Kidney (tissue), 22 donors: ENCODE measurements at places on chromosomes 6 and 20. TPM values are rescaled to one million over a fixed set of nuclear protein-coding genes. Genes with fewer than 3 reads are reported as not detected.

- no peak overlapping the region for H3K27ac ChIP-seq
- H3K27me3 ChIP-seq = no peaks in the 10 kb centered on the region
- H3K36me3 ChIP-seq = no peaks in the 10 kb centered on the region
- H3K4me1 ChIP-seq = no peaks in the 10 kb centered on the region
- H3K4me3 ChIP-seq = no peak overlapping the region
Observed at GRCh38 chr6:126437205-126437604, 97.3 kb downstream of the CENPW start.

- no peaks in the 10 kb centered on the region for H3K27me3 ChIP-seq
- DNase-seq = peak; percentile 75
- H3K36me3 ChIP-seq = no peaks in the 10 kb centered on the region
- H3K27ac ChIP-seq = no peak overlapping the region
- no peaks in the 10 kb centered on the region for H3K4me1 ChIP-seq
- no peak overlapping the region for H3K4me3 ChIP-seq
Observed at GRCh38 chr6:132962936-132963868, 148.8 kb downstream of the RPS12 start.

DNA sequence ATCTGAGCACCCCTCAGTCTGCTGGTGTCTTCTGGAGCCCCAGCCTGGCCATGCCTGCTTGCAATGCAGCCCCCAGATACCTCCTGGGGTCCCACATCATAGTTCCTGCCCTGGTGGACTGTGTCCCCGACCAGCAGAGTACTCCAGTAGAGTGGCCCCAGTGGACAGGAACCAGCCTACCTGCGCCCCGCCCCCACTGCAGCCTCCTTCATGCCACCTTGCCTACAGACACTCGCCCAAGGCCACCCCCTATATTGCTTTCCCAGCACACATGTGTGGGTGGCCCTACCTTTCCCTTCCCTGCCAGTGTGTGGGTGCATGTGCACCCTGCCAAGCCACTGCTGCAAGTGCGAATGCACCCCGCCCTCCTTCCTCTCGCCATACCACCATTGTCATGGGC is 204.0 kb downstream of the EDN1 start:
- H3K27me3 ChIP-seq = no peaks in the 10 kb centered on the region
- H3K4me3 ChIP-seq = no peak overlapping the region
- no peak overlapping the region for H3K27ac ChIP-seq

C6orf163 gene
- polyA plus RNA-seq = 1.3 TPM

TAF4 gene
- polyA plus RNA-seq = 3.7 TPM

CRISP2 gene
- 1.5 TPM for polyA plus RNA-seq

- no peaks in the 10 kb centered on the region for H3K36me3 ChIP-seq
- H3K4me1 ChIP-seq = no peaks in the 10 kb centered on the region
- H3K27ac ChIP-seq = no peak overlapping the region
- no peak for DNase-seq
- no peaks in the 10 kb centered on the region for H3K27me3 ChIP-seq
Observed at GRCh38 chr6:2344319-2344905, 99.0 kb upstream of the GMDS start.

EDN1 gene
- polyA plus RNA-seq = 3.4 TPM

DNA sequence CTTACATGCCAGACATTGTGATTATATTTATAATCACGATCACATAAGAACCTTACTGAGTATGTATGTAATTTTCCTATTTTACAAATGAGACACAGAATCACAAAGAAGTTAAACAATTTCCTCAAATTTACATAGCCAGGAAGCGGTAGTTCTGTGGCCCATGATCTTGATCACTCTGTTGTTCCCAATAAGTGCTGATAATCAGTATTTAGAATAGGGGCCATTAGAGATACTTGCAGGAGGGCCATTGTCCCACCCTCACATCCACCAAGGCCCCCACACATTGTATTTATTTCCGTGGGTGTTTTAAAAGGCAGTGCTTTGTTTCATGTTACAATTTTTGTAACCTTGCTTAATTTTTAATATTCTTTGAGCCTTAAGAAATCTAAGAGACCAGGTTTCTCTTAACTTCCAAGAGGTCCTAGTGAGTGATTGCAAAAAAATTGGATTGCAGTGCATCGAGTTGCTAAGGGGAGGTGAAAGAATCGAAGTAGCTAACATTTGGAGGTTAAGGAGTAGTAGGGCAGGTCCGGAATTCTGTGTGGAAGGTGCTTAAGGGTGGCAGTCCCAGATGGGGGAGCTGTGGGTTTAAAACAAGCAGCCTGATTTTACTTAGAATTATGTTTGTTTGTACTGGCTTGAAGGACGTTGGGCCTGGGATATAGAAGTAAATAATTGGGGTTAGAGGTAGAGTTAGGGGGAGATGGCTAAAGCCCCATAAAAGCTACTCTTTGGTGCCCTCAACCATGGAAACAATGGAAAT is 339.4 kb downstream of the CDKAL1 start:
- no peaks in the 10 kb centered on the region for H3K36me3 ChIP-seq
- H3K4me3 ChIP-seq = no peak overlapping the region
- DNase-seq = no peak
- H3K27me3 ChIP-seq = no peaks in the 10 kb centered on the region
- no peaks in the 10 kb centered on the region for H3K4me1 ChIP-seq

SCUBE3 gene
- polyA plus RNA-seq = 2.5 TPM

GRCh38 chr20:33443512-33444239 is at the start of gene SNTA1:
Gene SNTA1 (minus strand): TSS chr20:33443763. CDS start chr20:33443620, 143 bp downstream.
- peak; percentile 96 for DNase-seq
- H3K27ac ChIP-seq = peak within 1 kb of the TSS; percentile 20
- H3K4me1 ChIP-seq = peaks cover 15% of the 10 kb centered on the region
- no peaks in the 10 kb centered on the region for H3K27me3 ChIP-seq
- H3K4me3 ChIP-seq = peak within 1 kb of the TSS; percentile 77
- no peaks in the 10 kb centered on the region for H3K36me3 ChIP-seq

DHX16 gene
- 26.7 TPM for polyA plus RNA-seq

DNA sequence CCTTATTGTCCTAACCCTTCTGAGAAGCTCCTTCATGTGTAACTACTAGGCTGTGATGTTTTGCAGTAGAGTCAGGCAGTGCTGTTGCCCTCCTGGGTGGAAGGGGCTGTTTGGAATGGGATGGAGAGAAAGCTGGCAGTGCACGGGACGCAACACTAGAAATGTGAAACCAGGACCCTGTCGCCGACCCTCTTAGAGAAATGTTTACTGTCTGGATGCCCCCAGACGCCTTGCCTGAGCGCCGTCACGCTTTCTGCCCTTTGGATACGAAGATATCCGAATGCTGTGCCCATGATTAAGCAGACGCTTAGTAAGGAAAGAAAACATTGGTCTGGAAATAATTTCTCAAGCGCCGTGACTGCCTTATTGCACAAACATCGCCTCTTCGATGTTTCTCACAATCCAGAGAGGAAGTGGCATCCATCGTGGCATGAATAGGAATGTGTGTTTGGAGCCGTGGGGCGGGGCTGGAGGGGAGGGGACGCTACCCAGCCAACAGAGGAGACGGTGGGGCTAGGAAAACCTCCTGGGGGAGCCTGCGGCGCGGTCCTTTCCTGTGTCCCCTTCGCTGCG is 661 bp upstream of the PPP1R14C start:
- no peaks in the 10 kb centered on the region for H3K36me3 ChIP-seq
- H3K27me3 ChIP-seq = peaks cover 10% of the 10 kb centered on the region
- no peak overlapping the region for H3K4me3 ChIP-seq
- no peak overlapping the region for H3K27ac ChIP-seq

GRCh38 chr6:162852840-162853577 is 125.2 kb downstream of the PACRG start:
- H3K4me3 ChIP-seq = no peak overlapping the region
- H3K27me3 ChIP-seq = no peaks in the 10 kb centered on the region
- no peaks in the 10 kb centered on the region for H3K36me3 ChIP-seq
- peak; percentile 35 for DNase-seq
- H3K4me1 ChIP-seq = no peaks in the 10 kb centered on the region
- no peak overlapping the region for H3K27ac ChIP-seq

- no peak overlapping the region for H3K4me3 ChIP-seq
- H3K27ac ChIP-seq = no peak overlapping the region
- no peaks in the 10 kb centered on the region for H3K4me1 ChIP-seq
- H3K36me3 ChIP-seq = no peaks in the 10 kb centered on the region
Observed at GRCh38 chr6:143559051-143559660, 47.6 kb upstream of the FUCA2 start.

GRCh38 chr6:44050872-44051505 is 76.3 kb downstream of the MRPL14 start:
- H3K36me3 ChIP-seq = no peaks in the 10 kb centered on the region
- H3K4me3 ChIP-seq = no peak overlapping the region
- H3K27me3 ChIP-seq = no peaks in the 10 kb centered on the region
- H3K4me1 ChIP-seq = no peaks in the 10 kb centered on the region
- no peak overlapping the region for H3K27ac ChIP-seq

- no peak for DNase-seq
- H3K4me3 ChIP-seq = no peak overlapping the region
- H3K27me3 ChIP-seq = no peaks in the 10 kb centered on the region
- no peaks in the 10 kb centered on the region for H3K36me3 ChIP-seq
- H3K4me1 ChIP-seq = peaks cover 15% of the 10 kb centered on the region
Observed at GRCh38 chr6:111668410-111668809, 62.7 kb upstream of the TRAF3IP2 start.
